ENCODE measurements at places on chromosomes 13 and 19.

DNA sequence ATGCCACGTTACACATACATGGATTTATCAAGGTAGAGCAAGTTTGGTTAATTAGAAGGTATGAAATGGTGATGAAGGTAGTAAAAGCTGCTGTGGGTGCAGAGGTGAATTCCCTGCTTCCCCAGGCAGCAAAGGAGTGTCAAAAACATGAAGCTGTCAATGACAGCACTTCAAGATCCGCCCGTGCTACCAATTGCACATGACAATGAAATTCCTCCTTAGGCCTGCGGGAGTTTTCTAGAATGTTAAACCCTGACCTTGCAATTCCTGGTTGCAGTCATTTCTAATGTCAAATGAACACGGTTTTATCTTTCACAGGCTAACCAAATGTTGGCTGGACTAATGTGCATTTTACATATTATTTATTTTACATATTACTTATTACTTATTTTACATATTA, 67.7 kb upstream of the LSM14A start:
- DNase-seq, result no peak

DNA sequence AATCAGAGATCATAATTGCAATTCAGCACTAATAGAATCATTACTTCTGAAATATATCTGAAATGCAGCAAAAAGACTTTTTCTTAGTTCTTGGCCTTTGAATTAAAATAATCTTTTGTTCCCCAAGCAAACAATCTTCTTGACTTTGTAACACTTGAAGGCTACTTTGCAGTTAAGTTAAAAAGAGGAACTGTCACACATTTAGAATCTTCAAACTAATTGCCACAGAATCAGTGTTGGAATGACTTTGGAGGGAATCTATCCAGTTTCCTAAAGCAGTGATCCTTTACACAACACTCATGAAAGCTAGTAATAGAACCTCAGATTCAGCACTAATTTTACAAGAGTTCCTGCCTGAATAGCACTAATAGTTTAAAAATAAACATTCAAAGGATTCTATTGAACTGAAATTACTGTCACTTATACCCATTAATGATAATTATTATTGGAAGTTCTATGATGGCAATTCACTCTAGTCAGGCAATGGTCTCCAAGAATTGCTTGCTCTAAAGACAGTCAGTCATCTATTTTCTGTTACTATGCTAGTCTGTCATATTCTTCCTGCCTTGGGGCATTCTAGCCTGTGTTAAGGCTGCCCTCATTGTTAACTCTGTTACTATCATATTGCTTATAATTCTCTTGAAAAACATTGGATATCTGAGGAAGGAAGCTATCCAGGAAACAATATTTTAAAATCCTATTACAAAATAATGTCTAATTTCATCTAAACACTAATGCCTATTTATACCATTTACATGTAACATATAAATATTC, 362.4 kb downstream of the DIAPH3 start:
- DNase-seq, result no peak

DNA sequence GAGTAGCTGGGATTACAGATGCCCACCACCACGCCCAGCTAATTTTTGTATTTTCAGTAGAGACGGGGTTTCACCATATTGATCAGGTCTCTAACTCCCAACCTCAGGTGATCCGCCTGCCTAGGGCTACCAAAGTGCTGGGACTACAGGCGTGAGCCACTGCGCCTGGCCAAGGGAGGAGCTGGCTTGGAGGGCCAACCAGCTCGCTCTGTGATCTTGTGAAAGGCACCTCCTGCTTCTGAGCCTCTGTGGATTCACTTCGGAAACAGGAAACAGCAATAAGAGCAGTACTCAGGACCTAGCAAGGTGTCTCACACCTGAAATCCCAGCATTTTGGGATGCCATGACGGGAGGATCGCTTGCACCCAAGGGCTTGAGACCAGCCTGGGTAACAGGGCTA, 2.0 kb upstream of the ELL start:
- no peak for DNase-seq

- DNase-seq, result no peak
These were observed 63.4 kb downstream of the MLLT1 start for GRCh38 chr19:6216236-6216995.

GRCh38 chr19:17404015-17404414, 1.4 kb downstream of the BST2 start:
- no peak for DNase-seq

DNA sequence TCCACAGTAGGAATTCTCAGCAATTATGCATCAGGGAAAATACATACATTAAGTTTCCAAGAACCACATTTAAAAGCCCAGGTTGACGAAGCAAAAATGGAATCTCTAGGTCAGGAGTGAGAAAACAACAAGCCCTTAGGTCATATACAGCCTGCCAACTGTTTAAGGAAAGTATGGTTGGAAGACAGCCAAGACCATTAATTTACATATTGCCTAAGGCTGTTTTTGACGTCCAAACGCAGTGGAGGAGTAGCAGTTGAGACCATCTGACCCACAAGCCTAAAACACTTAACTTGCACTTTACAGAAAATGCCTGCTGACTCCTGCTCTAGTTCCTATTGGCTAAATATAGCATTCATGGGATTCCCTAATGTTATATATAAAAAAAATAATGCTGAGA, 299.0 kb downstream of the ITGBL1 start:
- no peak for DNase-seq

- no peak for DNase-seq
These were observed 49.0 kb downstream of the RYR1 start for GRCh38 chr19:38482496-38482895.

GRCh38 chr19:13839130-13839937, 37.6 kb upstream of the NANOS3 start:
- peak; percentile 85 for DNase-seq

- DNase-seq, result no peak
These were observed 121.8 kb upstream of the VSTM2B start for GRCh38 chr19:29404015-29404414.

DNA sequence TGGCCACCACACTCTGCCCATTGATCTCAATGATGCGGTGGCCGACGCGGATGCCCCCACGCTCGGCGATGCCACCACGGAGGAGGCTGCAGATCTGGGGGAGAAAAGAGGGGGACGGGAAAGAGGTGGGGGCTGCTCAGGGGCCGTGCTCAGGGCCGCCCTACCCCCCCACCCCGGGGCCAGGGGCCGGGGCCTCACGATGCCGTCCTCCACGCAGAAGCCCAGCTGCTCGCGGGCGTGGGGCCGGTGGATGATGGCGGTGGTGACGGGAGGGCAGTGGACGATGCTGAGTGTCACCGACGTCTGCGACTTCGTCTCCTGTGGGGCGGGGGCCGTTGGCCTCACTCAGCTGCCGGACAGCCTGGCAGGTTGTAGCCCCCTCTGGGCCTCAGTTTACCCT, 10.3 kb downstream of the APBA3 start:
- no peak for DNase-seq

- DNase-seq, result no peak
These were observed 65.5 kb downstream of the STK24 start for GRCh38 chr13:98511435-98511834.

GRCh38 chr13:61110732-61111131, 304.9 kb downstream of the PCDH20 start:
- DNase-seq, result no peak

- no peak for DNase-seq
These were observed 165.1 kb downstream of the COG6 start for GRCh38 chr13:39820606-39821005.

DNA sequence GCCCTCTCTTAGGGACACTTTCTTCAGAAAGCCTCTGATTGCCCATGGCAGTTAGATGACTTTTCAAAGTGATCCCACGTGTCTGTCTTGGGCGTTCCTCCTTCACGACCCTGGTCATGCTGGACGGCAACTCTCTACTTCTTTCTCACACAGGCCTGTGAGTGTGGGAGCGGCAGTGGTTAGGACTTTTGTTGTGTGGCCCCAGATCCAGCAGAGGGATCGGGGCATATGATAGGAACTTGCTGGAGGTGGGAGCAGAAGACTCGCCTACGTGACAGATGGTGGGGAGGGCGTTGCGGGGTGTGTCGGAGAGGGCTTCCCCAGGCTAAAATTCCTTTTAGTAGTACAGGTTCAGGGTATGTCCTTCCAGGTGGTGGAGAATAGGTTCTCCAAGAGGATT, 289.5 kb upstream of the MAB21L1 start:
- no peak for DNase-seq

DNA sequence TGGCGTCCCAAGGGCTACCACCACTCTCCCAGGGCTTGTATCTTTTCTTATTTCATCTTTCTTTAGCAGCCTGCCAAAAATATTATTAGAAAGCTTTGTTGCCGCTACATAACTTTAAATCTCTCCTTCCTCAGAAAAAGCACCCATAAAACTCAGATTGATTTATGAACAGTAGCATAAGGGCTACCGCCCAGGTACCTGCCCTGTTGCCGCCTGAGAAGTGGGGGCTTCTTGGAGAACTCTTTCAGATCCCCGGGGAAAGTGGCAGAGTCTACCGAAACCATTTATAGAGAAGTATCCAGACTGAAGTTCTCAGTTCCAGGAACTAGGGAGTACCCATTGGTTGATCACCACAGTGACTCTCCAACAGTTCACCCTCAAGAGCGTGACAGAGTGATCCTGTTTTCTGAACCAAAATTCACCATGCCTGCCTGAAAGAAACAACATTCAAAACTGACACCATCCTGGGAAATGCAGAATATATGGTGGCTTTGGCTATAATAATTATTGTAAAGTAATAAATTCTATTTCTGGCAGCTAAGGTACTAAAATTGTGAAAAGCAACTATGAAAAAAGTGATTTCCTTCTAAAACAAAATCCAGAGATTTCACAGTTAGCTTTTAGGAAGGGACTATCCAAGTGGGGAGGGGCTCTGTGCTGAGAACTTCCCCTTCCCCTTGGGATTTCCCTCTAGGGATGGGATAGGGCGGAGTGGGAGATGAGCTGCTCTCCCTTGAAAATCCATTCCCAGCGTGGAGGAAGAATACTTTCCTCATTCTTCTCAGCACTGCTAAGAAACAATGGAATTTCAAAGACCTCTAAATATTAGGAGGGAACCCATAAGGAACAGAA, 877 bp upstream of the N4BP2L1 start:
- no peak for DNase-seq

GRCh38 chr13:111460548-111461444, 140.4 kb downstream of the TEX29 start:
- no peak for DNase-seq

GRCh38 chr19:38285567-38285966, 18.5 kb upstream of the C19orf33 start:
- DNase-seq, result no peak

- DNase-seq, result no peak
These were observed 29.2 kb upstream of the LAMP1 start for GRCh38 chr13:113267642-113268405.

GRCh38 chr13:31880851-31881494, 141.6 kb downstream of the RXFP2 start:
- DNase-seq, result no peak

DNA sequence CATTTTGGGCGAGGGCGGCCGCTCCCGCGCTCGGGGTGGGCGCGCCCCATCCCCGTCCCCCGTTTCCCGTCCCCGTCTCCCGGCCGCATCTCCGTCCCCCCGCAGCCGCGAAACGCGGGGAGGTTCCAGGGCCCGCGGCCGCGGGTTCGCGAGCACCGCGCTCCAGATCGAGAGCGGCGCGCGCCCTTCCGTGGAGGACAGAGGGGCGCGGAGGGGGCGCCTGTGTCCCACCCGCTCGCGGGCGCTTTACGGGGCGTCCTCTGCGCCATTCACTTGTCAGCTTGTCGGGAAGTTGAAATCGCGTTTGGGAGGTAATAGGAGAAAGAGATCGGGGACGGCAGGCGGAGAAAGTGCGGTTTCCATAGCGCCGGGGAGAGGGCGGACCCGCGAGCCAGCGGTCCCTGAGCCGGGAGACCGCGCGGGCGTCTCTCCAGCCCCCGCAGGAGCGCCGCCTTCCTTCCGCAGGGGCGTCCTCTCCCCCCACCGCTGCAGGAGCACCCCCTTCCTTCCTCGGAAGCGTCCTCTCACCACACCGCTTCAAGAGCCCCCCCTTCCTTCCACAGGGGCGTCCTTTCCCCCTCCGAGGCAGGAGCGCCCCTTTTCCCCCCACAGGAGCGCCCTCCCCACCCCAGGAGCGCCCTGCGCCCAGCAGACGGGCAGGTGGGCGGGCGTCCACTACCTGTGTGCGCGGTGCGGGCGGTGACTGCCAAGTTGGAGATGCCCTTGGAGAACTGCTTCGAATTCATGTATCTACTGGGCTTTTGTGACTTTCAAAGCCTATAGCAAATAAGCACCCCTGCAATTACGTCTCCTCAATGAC, 962 bp upstream of the IRS2 start:
- DNase-seq, result no peak

- no peak for DNase-seq
These were observed 184.2 kb downstream of the PTPRS start for GRCh38 chr19:5156231-5156986.
